ENCODE measurements at places on chromosomes 1 and 21. TPM values are rescaled to one million over a fixed set of nuclear protein-coding genes. Genes with fewer than 3 reads are reported as not detected.

- DNase-seq: peak; percentile 17
Observed at GRCh38 chr1:93616221-93616995, 65.2 kb downstream of the BCAR3 start.

DNA sequence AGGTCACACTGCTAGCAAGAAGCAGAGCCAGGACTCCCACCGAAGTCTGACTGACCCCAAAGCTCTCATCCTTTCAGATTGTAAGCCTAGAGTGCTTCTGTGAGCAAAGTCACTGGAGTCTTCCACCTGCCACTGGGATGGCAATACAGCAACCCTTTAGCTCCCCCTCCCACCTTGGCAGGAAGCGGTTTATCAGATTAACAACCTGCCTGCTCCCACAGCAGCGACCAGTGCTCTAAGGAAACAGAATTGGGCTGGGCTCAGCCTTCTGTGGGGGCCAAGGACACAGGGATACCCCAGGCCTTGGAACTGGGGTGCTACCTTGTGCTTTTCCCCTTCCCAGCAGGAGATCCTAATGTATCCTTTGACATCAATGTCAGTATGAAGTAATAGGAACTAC lies 76.0 kb downstream of the GFI1 start:
- no peak for DNase-seq

GRCh38 chr1:154802982-154803920 lies 66.8 kb downstream of the KCNN3 start:
- no peak for DNase-seq

GRCh38 chr1:48670234-48671020 lies 106.3 kb downstream of the BEND5 start:
- DNase-seq: no peak

- DNase-seq: no peak
Observed at GRCh38 chr1:210779269-210779668, 354.7 kb downstream of the KCNH1 start.

GRCh38 chr21:26918323-26919079 lies 48.4 kb downstream of the ADAMTS5 start:
- no peak for DNase-seq

The PCAT6 gene
- total RNA-seq: 4.2 TPM

DNA sequence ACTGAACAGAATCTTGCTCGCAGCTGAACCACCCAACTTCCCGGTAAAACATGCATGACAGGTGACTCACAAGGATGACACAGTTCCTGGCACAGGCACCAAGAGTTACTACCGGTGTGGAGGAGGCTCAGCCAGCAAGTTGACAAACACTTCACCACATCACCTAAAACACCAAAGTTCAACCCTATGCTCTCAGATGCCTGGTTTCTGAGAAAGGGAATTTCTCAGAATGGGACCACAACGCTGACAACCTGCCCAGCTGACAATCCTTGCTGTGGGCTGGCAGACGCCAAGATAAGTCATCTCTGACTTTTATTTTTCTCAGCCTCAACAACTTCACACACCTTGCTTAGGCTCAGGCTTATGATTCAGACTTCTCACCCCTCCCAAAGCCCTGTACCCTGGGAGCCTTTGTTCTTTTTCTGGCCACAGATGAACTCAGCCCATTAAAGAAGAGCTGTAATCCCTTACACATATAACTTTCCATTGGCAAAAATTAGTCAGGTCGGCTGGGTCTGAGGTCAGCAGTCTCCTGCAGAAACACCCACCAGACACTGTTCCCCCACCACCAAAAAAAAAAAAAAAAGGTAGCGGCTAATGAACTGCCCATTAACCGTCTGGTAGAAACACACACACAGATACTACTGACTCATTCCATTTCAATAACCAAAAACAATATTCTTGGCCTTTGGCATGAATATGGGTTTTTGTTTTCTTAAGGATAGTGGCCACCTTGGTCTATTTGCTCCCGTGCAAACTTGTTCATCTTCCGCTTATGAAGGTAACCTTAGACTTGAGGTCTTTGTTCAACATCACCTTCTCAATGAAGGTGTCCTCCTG lies 10.8 kb upstream of the TIAM1 start:
- no peak for DNase-seq

The KCNK2 gene
- total RNA-seq: 0.50 TPM

- no peak for DNase-seq
Observed at GRCh38 chr1:56387071-56387740, 192.2 kb downstream of the PLPP3 start.

DNA sequence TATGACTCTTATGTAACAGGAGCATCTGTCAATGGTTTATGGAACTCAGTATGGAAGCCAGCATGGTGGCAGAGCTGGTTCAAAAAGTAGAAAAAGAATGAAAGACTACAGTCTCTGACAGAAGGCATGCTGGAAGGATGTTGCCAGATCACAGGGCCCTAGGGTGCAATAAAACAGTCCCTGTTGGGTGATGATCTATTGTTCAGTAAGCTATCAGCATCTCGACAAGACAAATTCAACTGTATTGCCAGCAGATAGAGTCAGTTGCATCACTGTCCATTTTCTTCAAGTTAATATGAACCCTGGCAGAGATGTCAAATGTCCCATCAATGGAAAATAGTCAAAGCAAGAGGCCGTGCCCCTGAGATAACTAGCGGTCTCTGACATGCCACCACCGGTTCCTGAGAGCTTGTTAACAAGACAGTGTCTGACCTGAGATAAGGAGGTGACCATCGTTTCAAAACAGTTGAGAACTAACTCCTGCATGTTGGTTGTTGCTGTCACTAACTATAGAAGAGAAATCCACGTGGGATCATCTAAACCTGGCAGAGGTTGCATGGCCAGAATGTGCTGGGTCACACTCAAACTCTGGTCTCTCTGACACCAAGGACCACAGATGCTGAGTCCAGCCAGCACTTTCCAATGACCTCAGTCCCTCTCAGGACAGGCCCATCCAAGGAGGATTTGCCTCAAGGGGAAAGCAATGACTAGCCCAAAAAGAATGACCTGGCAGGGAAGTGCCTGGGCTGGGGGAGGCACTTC lies 125.9 kb downstream of the RIPK4 start:
- no peak for DNase-seq

GRCh38 chr1:235901461-235901860 lies 34.8 kb upstream of the LYST start:
- no peak for DNase-seq

The AQP10 gene
- total RNA-seq: not detected

DNA sequence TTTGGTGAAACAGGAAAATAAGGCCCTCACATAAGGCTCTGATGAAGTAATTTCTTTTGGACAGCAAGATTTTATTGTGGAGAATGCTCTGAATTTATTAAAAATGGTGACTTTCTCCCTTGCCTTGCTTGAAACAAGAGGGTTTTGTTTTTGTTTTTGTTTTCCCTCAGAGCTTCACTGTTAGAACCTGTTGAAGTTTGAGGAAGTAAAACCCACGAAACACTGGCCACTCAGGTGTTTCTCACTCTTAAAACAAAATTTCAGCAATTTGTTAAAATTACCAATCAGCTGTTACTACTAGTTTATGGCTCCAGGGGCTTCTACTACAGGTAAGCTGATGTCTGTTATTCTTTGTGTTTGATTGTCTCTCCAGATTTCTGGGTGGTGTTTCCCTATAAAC lies 112.6 kb upstream of the B3GALT2 start:
- DNase-seq: no peak

The KCNA2 gene
- total RNA-seq: 0.09 TPM

DNA sequence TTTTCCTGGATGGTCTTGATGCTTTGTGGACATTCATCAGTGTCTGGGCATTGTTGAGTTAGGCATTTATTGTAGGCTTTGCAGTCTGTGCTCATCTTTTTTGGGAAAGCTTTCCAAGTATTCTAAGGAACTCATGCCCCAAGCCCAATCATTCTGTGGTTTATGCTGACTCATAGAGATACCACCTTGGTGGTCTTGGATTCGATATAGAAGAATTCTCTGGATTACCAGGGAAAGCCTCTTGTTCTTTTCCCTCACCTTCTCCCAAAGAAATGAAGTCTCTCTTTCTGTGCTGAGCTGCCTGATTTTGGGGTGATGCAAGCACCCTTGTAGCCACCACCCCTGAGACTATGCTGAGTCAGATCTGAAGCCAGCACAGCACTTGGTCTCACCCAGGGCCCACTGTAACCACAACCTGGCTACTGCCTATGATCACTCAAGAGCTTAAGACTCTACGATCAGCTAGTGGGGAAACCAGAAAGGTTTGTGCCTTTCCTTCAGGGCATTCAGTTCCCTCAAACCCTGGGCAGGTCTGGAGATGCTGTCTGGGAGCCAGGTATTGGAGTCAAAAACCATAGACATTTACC lies 422.6 kb downstream of the NUF2 start:
- no peak for DNase-seq

DNA sequence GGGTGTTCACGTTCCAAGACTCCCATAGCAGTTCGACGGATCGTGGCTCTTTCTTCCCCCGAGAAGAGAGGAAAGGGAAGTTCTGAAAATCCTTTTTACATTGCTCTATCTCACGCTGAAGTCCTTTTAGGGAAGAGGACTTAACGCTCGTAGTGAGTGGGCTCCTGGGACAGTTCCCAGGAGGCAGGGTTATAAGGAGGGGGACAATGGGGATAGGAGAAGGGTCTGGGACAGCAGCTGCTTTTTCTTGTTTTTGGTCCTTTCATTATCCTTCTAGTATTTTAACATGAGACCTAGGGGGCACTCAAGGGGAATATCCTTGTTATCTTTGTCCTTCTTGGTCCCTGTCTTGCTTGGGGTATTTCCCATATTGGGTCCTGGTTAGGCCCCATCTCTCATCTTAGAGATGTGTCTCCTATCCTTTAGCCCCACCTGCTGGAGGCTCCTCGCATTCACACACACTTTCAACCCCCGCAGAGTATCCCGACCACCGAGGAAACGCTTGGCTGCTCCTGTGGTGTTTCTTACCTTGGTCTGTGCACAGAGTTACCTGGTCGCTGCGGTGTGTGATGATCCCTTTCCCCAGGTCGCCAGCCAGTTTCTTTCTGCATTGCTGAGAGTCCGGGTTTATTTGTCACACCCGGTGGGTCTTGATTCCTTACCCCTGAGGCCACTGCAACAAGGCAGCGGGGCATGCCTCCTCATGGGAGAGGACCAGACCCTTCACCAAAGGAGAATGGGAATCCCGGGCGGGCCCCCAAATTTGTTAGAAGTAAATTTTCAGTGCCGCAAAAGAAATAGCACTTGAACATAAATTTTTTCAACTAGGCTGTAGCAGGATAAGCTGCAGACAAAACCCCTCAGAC lies 29.7 kb downstream of the SCCPDH start:
- peak; percentile 75 for DNase-seq

GRCh38 chr1:31683997-31684396 lies 19.8 kb downstream of the COL16A1 start:
- peak; percentile 45 for DNase-seq

The TDRD10 gene
- not detected for total RNA-seq

GRCh38 chr1:54404939-54405897 lies 976 bp downstream of the SSBP3 start:
- DNase-seq: peak; percentile 71

DNA sequence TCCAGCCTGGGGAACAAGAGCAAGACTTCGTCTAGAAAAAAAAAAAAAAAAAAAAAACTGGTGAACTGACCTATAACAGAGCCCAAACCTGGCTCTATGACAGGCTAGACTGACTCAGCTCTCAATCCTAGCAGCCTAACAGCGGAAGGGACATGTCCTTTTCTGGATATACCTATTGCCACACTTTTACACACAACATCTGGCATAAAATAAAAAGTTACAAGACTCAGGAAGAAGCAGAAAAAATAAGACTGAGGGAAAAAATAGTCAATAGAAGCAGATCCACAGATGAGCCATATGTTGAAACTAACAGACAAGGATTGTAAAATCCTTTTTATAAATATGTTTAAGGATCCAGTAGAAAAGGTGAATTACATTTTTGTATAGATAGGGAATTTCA lies 57.5 kb upstream of the IPO9 start:
- no peak for DNase-seq

GRCh38 chr1:186880982-186881381 lies 52.2 kb downstream of the PLA2G4A start:
- no peak for DNase-seq

DNA sequence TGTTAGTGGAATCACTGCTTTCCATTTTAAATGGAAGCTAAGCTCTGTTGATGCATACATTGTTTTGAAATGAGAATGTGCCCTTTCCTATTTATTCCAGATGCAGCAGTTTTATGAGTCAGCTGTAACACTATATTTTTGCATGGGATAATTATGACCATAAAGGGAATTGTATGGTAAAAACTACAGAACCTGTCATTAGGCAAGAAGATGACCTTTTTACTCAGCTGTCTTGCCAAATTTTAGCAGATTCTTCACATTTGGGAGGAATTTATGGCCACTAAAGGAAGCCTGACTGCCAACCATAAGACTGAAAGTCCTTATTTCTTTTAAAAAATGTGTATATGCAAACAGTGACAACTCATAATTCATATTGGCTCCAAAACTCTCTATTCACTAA lies 356.3 kb upstream of the PRMT6 start:
- no peak for DNase-seq

DNA sequence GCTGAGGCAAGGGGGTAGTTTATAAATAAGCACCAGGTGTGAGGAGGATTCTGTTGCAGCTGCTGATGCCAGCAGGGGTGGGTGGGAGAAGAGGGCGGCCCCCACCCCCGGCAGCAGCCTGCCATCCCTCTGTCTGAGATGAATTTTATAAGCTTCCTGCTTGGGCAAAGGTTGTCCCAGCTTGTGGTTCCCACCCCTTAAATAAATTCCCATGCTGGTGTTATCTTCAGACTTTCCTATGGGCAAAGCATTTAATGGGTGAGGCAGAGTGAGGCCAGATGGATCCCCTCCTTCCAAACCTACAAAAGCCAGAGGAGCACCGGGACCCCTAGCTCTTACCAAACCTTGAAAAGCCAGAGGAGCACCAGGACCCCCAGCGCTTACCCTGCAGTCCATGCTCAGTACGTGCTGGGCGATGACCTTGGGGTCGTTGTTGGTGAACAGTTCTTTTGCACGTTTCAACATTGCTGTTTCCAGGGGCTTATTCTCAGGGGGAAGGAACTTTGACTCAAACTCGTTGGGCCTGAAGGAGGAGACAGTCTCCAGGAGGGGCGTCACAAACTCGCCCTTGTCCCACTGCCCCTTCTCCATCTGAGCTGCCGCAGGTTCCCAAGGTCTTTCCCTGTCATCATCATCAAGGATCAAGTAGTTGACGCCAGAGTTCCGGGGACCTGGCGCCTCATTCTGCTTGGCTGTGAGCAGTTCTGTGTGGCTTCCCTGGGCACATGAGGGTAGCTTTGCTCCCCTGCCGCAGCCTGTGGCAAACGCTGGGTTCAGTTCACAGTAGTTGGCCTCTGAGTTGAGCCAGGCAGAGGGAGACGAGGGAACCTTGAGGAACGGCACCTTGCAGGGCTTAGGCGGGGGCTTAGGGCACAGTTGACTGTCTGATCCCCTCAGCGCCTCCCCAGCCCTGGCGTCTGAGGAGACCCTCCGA lies 99.5 kb downstream of the BCAR3 start:
- no peak for DNase-seq

All from neural progenitor cell (in vitro differentiated cells).